HEK293T (cell line): ENCODE measurements at places on chromosomes 1 and 21.

DNA sequence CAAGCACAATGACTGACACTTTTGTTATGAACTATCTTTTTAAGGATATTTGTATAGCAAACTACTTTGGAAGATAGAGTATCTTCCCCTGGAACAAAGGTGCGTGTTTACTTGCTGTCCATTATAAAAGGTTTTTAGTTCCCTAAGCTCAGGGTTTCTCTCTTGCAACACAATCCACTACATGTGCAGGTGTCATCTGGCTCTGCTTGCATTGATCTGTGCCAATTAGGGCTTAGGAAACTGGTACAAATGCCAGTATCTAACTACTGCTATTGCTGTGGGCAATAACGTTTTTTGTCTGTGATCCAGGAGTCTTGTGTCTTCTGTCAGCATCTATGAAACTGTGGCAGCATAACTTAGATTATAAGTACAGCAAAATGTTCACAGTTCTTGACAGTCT lies 68.3 kb upstream of the ABCD3 start:
- no peak for DNase-seq

DNA sequence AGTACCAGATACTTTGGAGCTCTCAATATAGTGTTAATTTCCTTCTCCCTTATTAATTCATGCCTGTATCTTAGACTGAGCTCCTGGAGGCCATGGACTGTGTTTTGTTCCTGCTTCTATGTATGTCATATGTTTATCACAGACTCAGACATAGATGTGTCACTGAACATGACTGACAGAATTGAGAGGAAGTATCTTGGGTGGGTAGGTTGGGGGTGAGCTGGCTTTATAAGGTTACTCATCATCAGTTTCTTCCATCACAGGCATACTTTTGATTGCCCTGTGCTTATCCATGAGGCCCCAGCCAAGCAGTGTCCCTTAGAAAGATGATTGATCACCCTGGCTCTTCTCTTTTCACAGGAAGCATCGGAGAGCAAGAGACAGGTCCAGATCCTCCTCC lies 5.6 kb upstream of the SH3D21 start:
- DNase-seq = no peak

DNA sequence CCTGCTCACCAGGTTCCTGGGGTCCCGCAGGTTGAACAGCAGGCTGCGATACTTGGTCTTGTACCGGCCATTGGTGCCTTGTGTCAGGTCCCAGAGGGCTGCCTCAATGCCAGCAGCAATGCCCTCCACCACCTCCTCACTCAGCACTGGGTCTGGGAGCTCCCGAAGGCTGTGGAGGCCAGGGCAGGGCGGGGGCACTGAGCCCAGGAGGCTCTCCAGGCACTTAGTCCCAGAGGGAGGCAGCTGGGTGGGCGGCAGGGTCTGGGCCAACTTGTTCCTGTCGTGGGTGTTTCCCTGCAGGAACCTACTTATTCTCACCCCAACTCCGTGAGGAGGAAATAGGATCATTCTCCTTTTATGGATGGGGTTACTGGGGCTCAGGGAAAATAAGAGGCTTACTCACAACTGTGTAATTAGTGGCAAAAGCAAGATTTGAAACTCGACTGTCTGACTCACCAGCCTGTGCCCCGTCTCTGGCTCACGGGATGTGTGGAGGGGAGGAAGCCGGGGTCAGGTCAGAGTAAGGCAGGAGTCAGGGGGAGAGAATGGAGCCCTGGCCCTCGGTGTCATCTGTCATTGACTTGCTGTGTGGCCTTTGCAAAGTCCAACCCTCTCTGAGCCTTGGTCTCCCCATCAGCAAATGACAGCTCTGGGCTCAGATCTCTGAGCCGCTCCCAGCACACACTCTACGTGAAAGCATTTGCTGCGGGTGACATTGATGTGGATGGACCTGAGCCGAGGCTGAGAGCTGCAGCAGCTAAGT lies 17.2 kb downstream of the SPOCD1 start:
- no peak for DNase-seq

- no peak for DNase-seq
Observed at GRCh38 chr21:39874206-39874605, 7.0 kb downstream of the PCP4 start.

GRCh38 chr1:41641475-41641814 lies 157.0 kb upstream of the EDN2 start:
- no peak for DNase-seq

DNA sequence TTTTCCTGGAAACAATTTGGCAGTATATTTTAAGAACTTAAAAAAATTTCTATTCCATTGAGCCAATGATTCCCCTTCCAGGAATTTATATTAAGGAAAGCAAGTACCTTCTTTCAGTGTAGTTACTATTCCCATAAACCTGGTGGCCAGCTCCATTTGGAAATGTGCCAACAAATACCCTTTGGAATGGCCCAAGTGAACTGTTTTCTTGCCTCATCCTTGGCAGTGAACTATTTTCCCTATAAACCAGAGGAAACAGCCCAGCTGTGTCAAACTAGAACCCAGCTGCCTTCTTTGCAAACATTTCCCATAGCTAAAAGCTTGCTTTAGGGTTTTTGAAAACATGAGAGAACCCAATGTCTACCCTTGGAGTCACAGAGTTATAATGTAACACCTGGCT lies 496.9 kb downstream of the NEGR1 start:
- no peak for DNase-seq

- no peak for DNase-seq
Observed at GRCh38 chr1:164511001-164511705, 47.8 kb upstream of the PBX1 start.

- no peak for DNase-seq
Observed at GRCh38 chr1:16293538-16293937, 56.6 kb upstream of the CPLANE2 start.

- DNase-seq = no peak
Observed at GRCh38 chr1:19432943-19433718, 52.2 kb downstream of the CAPZB start.

- DNase-seq = no peak
Observed at GRCh38 chr1:64107118-64107519, 96.3 kb upstream of the UBE2U start.

DNA sequence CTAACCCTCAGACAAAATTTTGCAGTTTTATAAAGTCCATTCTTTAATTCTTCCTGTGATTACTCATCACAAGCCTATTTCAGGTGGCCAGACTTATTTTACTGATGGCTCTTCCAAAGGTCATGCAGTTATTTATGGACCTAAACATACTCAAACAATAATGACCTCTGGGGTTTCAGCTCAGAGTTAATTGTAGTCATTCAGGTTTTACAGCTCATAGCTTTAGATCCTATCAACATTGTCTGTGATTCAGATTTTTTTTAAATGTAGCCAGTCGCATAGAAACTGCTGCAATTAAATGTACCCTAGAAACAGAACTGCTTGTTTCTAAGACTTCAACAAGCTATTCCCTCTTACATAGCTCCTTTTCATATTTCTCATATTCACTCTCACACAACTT lies 270.8 kb downstream of the COL11A1 start:
- DNase-seq = no peak

DNA sequence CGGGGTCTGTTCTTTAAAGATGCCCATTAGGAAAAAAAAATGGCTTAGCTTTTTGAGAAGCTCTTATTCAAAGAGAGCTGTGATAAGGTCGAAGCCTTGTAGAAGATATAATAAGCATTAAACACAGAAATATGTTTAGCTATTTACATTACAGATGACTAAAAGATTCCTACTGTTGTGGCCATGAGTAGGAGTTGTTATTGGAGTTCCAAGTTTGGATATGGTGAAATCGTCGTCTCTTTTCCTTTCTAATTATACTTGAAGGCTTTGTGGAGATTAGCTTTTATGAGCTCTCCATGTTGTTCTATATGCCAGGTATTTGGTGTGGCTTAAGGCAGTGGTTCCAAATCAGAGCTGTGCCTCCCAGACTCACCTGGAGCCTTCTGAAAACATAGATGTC lies 79.9 kb upstream of the LAMC2 start:
- DNase-seq = no peak

DNA sequence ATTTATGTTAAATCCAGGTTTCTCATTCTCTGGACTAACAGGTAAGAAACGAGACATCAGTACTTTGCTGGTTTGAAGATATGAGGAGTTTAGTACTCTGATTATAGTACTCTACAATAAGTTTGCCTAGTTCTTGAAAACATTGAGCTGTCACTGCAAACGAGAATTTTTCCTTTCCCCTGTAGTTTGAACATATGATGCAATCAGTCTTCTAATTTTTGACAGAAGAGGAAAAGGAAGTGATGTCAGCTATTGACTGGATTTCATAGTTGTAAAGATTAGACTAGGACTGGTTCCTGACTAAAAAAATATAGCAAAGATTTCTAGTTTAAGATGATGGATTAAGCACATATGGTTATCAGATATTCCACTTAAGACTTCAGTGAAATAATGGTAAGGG lies 461.9 kb downstream of the LRRIQ3 start:
- no peak for DNase-seq

GRCh38 chr1:233790662-233791371 lies 113.7 kb upstream of the SLC35F3 start:
- peak; percentile 83 for DNase-seq

DNA sequence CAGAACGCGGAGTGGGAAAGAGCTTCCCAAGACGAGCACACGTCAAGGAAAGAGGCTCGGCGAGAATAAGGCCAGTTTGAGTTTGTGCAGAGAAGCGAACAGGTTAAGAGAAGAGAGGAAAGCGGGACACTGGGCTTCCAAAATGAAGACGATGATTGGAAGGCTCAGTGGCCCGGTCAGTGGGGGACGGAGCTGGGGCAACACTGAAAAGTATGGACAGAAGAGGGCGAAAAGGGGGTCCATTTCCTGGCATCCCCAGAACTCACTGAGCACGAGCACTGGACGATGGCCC lies 258 bp downstream of the CCT3 start:
- no peak for DNase-seq

- no peak for DNase-seq
Observed at GRCh38 chr1:37002898-37003297, 31.4 kb downstream of the GRIK3 start.
